ENCODE measurements at places on chromosomes 13 and 19.

DNA sequence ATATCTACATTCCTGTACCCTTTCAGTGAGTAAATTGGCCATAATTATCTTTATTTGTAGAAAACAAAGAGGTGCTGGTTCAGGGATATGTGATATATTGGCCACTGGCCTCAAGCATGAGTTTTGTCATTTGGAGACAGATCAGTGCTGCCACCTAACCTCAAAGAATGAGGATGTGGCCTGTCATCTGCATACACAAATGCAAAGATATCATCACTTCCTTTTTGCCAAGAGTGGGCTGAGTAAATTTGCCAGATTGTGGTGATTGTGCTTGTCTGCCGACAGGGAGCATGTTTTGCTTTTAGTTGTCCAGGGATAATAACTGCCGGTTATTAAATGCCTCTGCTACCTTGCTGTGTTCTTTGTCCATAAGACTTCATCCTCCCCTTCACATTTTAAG, 44.2 kb downstream of the WASF3 start:
- DNase-seq: no peak

DNA sequence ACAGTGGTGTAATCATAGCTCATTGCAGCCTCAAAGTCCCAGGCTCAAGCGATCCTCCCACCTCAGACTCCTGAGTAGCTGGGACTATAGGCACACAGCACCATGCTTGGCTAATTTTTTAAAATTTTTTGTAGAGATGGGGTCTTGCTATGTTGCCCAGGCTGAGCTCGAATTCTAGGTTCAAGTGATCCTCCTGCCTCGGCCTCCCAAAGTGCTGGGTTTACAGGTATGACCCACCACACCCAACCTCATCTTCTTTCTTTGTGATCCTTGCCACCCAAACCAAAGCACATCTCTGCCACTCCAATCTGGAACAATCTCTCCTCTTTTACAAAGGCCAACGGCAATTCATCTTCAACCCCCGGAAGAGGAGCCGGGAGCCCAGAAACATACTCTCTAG, 38.6 kb downstream of the INSR start:
- no peak for DNase-seq

- no peak for DNase-seq
These were observed 2.1 kb downstream of the SARS2 start for GRCh38 chr19:38928391-38929001.

GRCh38 chr19:5339950-5340636, 519 bp downstream of the PTPRS start:
- no peak for DNase-seq

DNA sequence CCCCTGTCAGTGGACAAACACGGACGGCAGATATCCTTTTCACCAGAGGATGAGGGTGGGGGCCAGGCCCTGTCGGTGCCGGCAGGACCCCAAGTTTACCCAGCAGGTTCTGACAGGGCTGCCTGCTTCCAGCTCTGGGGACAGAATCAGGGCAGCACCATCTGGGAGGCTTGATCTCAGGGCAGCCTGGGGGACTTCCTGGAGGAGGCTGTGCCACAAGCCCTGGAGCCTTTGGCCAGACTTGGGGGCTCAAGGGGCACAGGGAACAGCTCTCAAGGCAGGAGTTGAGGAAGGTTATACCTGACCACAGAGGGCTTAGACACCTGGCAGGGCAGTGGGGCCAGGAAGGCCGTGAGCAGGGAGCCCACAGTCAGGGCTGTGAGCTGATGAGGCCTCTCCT, 45.2 kb downstream of the COMP start:
- no peak for DNase-seq

GRCh38 chr19:20359933-20360720, 193.1 kb downstream of the ZNF486 start:
- DNase-seq: no peak

GRCh38 chr13:21595546-21595822, 8.5 kb downstream of the MICU2 start:
- DNase-seq: no peak
